ENCODE measurements at places on chromosomes 7 and 10.

DNA sequence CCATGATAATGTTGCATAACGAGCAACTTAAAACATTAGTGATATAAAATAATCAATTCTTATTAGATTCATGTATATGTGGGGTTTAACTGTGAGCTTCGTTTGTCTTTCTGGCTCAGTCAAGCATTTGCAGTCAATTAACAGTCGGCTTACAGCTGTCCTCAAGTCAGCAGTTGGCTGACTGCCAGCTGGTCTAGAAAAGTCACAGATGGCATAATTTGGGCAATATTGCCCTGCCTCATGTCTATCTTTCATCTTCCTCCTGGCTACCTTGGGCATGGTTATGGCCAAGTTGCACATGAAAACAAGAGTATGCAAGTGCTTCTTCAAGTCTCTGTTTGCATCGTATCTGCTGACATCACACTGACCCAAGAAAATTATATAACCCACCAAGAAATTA is 186.1 kb upstream of the ZWINT start:
- no peak for DNase-seq

- DNase-seq = no peak
Observed at GRCh38 chr7:104445393-104445792, 117.0 kb downstream of the LHFPL3 start.

DNA sequence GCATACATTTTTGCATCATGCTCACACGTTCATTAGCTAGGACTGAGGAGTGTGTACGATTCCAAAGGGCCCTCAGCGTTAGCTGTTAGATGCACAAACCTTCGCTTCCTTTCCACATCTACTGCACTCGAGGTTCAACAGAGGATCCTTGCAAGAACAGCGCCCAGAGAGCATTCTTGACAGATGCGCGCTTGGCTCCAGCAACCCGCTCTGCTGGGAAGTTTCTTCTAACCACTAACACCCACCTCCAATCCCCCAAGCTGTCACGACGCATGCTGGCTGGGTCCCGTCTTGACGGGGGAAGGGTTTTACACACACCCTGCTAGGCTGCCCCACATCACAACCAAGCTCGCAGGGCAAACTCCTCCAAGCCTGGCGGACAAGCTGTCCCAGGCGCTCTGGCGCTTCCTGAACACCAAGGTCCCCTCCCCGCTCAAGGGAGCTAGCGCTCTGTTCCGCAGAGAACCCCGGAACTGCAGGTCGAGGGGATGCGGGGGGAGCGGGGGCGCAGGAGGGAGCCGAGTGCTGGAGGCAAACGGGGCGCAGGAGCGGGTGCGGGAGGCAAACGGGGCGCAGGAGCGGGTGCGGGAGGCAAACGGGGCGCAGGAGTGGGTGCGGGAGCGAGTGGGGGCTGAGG is 653 bp upstream of the ADRB1 start:
- no peak for DNase-seq

GRCh38 chr7:116802746-116803152 is 59.6 kb upstream of the CAPZA2 start:
- no peak for DNase-seq

DNA sequence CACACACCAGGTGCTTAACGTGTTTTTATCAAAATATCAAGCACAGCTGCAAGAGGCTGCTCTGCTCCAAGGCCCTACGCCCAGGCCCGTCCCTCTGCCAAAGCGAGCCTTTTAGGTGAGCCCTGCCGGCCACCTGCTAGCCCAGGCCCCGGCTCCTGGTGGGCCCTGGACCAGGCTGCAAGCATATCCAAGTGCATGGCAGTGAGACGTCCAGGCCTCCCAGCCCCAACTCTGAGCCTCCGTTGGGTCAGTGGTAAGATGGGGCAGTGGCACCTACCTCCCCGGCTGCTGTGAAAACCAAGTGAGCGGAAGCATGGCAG is 136.2 kb downstream of the LHPP start:
- no peak for DNase-seq

- no peak for DNase-seq
Observed at GRCh38 chr10:126716366-126716765, 45.9 kb upstream of the C10orf90 start.

DNA sequence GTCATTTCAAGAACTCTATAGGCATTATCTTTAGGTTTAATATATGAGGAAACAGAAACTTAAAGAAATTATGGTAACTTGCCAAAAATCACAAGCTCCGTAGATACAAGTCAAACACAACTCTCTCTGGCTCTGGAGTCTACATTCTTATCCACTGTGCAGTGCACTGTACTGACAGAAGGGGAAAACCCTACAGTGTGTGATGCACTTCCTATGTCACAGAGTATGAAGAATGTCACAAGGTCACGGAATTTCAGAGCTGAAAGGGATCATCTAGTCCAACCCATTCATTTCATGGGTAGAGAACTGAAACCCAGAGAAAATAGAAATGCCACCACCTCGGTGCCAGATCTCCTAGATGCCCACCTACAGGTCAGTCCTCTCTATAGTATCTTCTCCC is 86.1 kb downstream of the LRRTM3 start:
- no peak for DNase-seq

DNA sequence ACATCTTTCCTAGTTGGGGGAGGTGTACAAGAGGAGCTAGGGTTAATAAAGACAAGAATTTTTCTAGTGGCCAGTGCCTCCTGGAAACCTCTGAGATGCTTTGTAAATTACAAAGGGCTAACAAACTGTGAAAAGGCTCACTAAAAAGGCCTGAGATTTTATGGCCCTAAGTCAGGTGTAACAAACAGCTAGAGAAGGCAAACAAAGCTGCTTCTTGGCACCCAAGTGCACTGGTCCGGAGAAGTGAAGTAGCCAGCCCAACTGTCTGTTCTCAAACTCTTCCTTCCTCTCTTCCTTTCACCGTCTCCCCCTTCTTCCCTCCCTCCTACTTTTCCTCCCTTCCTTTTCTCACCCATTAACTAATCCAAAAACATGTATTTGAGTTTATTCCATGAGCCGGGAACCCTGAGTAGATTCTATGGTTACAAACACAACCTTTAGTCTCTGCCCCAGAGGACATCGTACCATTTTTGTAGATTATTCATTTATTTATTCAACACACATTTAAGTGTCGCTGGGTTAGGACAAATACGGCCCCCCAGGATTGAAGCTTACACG is 143.4 kb upstream of the PCGF5 start:
- no peak for DNase-seq

- no peak for DNase-seq
Observed at GRCh38 chr10:59880971-59881510, 25.3 kb downstream of the CCDC6 start.

DNA sequence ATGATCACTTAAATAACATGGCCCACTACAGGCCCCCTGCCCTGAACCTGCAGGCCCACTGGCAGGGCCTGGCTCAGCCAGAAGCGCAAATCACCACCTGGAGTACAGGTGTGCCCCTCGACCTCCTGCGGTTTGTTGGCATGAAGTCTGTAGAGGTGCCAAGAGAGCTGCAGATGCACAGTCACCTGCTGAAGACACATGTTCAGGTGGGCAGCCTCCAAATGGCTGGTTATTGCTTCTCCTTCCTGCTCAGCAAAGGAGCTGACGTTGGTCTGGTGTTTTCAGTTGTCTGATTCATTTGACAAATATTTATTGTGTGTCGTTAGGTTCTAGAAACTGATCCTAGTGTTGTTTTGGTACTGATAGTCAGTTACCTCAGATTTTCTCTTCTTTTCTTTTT is 29.0 kb downstream of the DHTKD1 start:
- DNase-seq = no peak

DNA sequence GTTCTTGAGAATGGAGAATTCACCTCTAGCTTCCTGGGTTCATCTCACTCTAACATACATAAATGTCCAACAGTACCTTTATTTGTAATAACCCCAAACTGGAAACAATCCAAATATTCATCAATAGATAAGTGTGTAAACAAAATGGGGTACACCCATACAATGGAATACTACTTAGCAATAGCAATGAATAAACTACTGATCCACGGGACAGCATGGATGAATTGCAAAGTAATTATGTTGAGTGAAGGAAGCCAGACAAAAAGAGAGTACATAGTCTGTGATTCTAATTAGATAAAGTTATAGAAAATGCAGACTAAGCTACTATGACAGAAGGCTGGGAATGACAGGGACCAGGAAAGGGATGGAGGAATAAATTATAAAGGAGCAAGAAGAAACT is 391.3 kb downstream of the CCSER2 start:
- no peak for DNase-seq

GRCh38 chr10:88725798-88726197 is 19.7 kb downstream of the LIPK start:
- DNase-seq = no peak

DNA sequence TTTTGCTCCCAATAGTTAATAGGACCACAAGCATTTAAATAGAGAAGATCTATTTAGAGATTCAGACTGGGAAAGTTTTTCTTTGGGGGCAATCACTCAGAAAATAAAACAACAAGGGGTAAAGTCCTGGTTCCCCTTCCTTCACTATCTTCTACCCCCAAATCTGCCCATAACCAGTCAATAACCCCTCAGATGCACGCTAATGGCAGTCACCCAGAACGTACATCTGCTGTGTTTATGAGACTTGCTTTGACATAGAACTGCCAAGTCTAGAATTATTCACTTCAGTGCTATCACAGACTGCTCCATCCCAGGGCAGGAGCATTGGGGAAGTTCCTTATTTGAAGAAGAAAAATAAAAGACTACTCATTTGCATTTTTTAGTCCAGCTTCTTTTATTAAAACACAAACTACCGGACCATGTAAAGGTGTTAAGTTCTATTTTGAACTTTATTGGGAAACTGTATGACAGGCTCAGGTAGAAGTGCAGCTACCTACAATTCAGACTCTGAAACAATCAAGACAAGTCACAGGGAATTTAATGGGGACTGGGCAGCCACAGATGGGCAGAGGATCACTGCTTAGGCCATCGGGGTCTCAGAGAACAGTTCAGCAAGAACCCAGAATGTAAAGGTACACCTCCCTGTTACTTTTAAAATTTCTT is 38.4 kb downstream of the ANK3 start:
- no peak for DNase-seq

DNA sequence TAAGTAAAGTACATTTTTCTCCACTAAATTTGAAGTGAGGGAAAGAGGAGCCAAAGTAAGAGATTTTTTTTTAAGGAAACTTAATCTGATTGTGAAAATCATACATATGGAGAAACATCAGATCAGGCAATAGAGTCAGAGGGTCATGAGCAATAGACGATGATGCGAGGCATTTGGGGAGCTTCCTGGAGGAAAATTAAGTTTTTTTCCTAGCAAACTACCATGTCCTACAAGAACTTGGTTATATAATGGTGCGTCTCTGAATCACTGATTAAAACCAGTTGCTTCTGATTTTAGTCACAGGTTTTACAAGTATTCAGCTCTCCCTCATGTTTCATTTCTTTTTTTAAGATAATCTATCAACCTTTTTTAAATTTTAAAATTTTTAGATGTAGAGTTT is 52.1 kb upstream of the MTURN start:
- no peak for DNase-seq

DNA sequence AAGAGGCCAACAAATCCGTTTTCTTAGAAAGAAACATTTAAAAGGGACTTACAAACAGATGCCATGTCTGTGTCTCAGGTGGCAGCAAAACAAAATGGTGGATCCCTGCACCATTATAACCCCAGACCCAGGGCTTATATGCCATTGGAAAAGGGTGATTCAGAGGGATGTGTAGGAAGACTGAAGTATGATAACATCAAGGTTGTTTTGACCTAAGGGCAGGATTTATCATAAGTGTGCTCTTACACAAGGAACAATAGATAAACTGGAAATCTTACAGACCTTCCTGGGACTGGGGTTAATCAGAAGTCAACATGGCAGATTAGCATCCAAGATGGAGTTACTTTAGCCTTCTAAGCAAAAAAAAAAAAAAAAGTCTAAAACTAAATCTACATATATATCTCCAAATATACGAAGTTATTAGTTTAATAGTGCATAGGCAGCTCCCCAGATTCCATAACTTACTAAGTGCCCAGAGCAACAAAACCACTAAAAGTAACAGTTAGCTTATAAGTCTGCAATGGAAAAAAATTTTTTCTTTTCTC is 34.3 kb upstream of the WNT16 start:
- no peak for DNase-seq
